IPS DF 19.7 (cell line): ENCODE measurements at places on chromosomes 1 and 21.

GRCh38 chr1:74161497-74161896 is 36.5 kb downstream of the LRRIQ3 start:
- DNase-seq = no peak

- no peak for DNase-seq
Measured at GRCh38 chr1:20182415-20182814, 3.5 kb upstream of the UBXN10 start.

DNA sequence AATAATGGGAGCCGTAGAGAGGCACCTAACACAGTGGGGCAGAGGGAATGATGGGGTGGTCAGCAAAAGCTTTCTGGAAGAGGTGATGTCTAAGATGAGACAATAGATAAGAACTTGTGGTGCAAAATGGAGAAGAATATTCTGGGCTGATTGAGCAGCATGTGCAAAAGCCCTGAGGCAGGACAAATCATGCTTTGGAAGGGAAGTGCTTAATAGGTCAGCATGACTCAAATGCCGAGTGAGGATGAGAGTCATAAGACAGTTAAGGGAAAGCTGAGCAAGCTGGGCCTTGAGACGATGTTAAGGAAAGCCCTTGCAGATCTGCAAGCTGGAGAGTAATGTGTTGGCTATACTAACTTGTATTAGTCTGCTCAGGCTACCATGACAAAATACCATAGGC is 37.3 kb upstream of the ASB17 start:
- no peak for DNase-seq

- DNase-seq = peak; percentile 86
Measured at GRCh38 chr21:33947451-33948095, 32.0 kb upstream of the ATP5PO start.

GRCh38 chr1:192401825-192402224 is 85.0 kb downstream of the RGS21 start:
- no peak for DNase-seq

DNA sequence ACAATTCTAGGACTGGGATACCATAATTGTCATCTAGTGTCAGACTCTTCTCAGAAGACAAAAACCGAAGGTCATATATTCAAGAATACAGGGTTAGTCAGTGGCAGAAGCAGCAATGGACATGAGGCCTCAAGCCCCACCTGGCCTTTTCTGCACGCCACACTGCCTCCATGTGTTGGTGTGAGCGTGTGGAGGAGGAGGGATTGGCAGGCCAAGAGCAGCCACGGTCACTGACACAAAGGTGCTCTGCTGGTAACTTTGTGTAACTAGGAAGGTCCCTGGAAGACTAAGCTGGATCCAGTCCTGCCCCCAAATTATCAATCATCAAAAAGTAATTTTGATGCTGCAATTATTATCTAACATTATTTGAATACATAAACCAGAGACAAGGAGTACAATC is 34.9 kb downstream of the HSF2BP start:
- no peak for DNase-seq

- no peak for DNase-seq
Measured at GRCh38 chr1:59431566-59432294, 134.8 kb downstream of the FGGY start.

DNA sequence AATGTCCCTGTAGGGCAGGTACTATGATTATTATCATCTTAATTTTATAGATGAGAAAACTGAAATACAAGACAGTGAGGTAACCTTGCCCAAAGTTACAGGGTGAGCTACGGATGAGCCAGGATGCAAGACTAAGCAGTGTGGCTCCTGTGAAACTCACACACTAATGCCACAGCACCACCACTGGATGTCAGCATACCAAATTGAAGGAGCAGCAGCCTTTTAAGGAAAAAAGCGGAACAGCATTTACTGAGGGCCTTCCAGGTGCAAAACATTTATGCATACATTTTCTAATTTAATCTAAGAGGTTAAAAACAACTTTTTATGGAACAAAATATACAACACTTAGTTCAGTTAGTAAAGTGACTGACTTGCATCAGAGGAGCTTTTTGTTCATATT is 41.7 kb downstream of the SEC16B start:
- DNase-seq = no peak

DNA sequence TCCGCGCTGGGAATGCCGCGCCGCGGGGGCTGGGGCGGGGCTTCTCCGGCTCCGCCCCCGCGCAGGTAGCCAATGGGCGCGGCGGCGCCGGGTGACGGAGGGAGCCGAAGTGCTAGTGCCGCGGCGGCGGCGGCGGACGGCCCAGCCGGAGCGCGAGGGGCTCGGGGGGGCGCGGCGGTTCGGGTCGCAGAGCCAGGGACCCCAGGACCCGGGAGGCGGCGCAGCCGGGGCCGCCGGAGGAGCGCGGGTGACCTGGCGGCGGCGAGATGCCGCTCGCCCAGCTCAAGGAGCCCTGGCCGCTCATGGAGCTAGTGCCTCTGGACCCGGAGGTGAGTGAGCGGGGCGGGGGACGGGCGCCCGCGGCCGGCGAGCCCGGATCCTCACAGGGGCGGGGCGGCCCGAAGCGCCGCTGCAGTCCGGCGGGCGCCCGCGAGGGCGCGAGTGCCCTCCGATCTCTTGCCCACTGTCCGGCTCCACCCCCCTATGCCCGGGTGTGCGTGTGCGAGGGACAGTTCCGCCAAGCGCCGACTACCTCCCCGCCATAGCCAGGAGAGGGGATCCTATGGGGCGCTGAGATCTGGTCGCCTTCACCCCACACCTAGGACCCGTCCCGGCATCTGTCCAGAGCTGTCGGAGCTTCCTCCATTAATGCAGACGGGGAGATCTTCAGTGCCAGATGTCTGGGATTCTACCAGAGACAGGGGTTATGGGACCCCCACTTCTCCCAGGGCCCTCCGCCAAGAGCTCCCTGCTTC is at the start of gene RPS6KA1:
Gene RPS6KA1 (plus strand): TSS at position 107 of the 755 bp plus-strand sequence. CDS start 160 bp downstream, at position 267.
- DNase-seq = no peak

- DNase-seq = no peak
Measured at GRCh38 chr21:21605521-21605920, 607.3 kb downstream of the NCAM2 start.

DNA sequence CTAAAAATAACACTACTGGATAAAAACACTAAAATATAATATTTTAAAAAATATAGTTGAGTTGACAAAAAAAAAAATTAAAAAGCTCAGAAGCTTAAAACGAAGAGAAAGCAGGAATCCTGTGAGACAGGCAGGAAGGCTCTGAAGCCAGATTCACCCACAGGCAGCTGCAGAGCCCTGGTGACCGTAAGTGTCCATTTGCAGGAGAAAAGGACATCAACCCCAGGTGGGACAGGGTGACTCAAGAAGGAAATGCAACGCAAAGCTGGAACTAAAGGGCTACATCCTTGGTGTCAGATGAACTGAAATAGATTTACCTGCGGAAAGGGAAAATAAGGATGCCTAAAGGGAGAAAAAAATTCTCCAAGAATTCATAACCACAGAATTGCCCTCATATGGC is 46.8 kb downstream of the USP24 start:
- peak; percentile 30 for DNase-seq

- no peak for DNase-seq
Measured at GRCh38 chr1:28983509-28984310, 69.3 kb downstream of the EPB41 start.

- DNase-seq = no peak
Measured at GRCh38 chr1:156599811-156600210, 1.5 kb downstream of the GPATCH4 start.

- no peak for DNase-seq
Measured at GRCh38 chr1:210099921-210100320, 132.7 kb upstream of the SERTAD4 start.
